Fibroblast of skin of back (primary cell): ENCODE measurements at places on chromosomes 5 and 9.

DNA sequence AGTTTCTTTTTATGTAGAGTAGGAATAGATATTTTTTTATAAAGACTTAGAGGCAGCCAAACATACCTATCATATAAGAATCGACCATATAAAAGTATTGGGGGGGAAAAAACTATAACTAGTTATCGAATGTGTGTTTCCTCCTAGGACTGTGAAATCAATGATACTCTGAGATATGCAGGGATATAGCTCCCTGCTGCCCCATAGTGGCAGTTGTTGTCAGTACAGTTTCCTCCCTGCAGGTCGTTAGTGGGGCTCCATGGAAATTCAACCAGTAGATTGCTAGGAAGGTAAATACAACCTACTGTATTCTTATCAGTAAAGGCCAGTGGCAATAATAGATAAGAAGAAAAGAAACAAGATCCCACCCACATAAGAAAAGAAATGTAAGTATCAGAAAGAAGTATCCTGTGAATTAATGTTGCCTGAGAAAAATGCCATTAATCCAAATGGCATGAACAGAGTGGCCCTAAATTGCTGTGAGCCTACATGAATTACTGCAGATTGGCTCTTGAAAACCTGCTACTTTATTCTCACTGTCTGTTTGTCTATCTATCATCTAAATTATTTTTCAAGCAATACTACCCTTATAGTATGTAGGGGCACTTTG, 136.9 kb upstream of the FBN2 start:
- peak; percentile 63 for DNase-seq

DNA sequence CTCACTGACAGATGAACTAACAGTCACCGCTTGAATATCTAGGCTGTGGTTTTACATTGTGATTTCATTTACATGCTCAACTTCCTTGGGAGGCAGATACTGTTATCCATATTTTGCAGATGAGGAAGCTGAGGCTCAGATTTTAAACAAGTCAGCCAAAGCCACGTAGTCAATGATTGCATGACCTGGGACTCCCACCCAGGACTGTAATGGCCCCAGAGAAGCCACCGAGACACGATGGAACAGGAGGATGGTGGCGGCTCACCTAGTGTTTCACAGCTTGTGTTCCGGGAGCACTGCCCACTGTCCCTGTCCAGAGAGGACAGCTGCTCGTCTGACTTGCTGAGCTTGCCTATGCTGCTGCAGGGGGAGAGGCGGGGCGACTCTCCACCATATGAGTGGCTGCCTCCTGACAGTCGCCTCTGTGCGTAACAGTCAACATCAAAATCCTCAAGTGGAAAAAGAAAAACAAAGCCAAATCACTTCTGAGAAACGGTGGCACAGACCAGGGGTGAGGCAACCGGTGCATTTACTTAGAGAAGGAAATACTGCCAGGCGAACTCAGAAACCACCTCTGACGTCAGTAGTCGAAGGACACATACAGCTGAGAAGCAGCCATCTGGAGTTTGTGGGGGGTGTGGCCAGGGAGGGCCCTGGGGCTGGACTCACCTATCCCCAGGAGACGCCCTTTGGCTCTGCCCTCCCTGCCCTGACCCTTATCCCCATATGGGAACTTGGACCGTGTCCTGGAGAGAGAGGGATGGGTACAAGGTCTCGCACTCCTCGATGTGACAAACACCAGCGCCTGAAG, 82.5 kb downstream of the PRRT1B start:
- peak; percentile 87 for DNase-seq

GRCh38 chr5:153559926-153560325, 69.5 kb downstream of the GRIA1 start:
- peak; percentile 44 for DNase-seq

GRCh38 chr5:72474046-72474500, 33.1 kb downstream of the ZNF366 start:
- no peak for DNase-seq

DNA sequence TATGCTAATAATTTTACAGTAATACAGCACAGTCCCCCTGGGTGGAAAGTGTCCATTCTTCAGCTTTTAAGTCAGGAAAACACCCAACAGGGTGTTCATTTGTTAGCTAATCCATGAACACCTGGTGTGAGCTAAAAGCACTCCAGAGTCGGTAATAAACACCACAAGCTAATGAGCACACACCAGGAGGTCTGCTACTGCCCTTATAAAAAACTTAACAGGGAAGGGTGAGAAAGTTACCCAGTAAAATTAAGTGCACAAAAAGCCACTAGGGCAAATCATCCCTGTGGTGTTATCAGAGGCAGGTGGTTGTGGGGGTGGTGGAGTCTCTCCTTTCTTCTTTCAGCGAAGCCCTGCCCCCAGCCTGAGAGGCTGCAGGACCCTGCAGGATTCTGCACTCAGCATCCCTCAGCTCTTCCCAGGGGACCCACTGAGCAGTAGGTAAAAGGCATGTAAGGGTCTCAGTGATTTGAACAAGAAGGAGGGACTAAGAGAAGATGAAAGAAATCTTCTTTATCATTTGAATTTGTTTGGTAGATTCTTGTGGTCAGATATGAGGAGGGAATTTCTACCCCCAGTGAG, 14.4 kb downstream of the GDNF start:
- DNase-seq = no peak
